Mesangial cell (primary cell): ENCODE measurements at places on chromosomes 1 and 21. TPM values are rescaled to one million over a fixed set of nuclear protein-coding genes. Genes with fewer than 3 reads are reported as not detected.

KLHDC8A gene
- 1.0 and 1.3 TPM in 2 replicates for total RNA-seq

MYBPHL gene
- total RNA-seq, result not detected in 2 replicates

LCE1F gene
- not detected in 2 replicates for total RNA-seq

PIK3R3 gene
- 4.4 and 4.9 TPM in 2 replicates for total RNA-seq

FCRLB gene
- total RNA-seq, result 2.6 and 6.8 TPM in 2 replicates

C1orf52 gene
- total RNA-seq, result 16.2 and 16.3 TPM in 2 replicates
